ENCODE measurements at places on chromosomes 13 and 19.

DNA sequence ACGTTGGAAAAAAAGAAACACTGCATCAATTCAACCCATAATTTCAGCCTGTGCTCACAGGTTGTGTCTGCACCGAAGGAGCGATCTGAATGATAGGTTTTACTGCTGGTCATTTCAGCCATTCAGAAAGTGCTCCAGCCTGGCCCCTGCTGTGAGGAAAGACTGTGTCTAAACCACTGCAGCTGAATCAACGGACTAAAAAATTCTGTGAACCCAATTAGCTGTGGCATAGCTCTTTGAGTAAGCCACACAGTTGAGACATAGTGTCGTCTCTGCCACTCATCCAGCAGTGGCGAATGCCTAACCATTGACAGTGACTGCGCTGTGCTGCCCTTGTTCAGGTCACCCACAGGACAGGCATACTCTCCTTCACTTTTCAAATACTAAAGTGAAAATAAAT is 179.8 kb downstream of the COG6 start:
- no peak for DNase-seq

DNA sequence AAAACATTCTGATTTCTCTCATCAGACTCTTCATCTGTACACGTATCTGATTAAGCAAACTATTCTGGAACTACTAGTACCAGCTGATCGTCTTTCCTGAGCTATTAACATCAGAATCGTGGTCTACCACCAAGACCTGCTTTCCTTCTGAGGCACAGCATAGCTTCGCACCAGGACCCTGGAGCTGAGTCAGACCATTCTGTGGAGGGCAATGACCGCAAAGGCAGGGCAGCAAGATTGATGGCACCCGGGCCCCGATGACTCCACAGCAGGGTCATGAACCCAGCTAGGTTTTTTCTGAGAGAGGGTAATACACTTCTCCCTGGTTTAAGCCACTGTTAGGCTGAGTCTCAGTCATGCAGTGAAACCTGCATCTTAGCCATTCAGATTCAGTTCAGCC is 158.7 kb upstream of the GPR12 start:
- no peak for DNase-seq

DNA sequence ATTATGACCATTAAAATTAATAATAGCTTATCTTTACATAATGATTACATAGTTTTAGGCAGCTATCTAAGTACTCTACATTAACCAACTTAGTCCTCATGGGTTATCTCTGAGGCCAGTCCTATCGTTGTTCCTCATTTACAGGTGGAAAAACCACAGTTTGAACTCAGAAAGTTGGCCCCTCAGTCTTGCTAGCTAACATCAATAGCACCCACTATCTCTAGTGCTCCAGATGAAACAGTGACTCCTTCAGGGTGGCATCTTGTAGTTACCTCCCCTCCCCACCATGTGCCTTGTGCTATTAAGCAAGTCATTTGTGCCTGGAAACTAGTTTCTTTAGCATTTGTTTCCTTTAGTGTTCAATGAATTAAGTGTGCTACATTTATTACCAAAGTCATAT is 1086.7 kb downstream of the EFNB2 start:
- no peak for DNase-seq

DNA sequence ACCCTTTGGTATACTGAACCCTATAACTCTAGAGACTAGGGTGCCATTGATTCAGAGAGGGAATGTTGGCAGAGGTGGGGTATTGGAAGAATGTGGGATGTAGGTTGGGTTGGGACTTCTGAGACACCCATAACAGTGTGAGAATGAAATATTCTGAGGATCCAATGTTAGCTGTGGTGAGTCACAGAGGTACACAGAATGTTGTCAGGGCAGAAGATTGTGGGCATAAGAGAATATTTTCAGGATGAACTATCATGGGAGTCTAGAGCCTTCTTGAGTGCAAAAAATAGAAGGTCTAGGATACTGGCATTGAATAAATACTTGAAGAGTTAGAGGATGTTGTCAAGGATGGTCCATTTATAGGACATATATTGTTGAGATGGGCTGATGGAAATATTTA is 9.0 kb downstream of the KLK13 start:
- no peak for DNase-seq

- DNase-seq = no peak
These were observed 5.7 kb downstream of the COL5A3 start for GRCh38 chr19:10004617-10005016.

DNA sequence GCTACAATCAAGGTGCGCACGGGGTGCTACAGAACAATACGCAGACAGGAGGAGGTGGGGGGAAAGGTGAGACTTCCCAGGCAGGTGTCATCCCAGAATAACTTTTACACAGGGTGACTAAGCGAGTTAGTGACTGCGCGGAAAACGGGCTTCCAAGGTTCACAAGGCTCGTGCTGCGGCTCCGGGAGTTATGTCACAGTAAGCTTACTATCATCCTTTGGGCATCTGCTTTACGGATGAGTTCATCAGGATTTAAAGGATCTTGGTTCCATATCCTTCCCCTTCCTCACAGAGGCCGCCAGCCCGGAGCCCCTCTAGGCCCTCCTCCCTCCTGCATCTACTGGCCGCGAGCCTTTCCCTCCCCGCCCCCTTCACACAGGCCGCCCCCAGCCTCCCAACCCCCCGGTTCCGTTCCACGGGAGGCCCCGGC is 474 bp upstream of the IFT88 start:
- DNase-seq = peak; percentile 72

- DNase-seq = peak; percentile 53
These were observed 8.0 kb downstream of the ATP4A start for GRCh38 chr19:35555301-35556005.

GRCh38 chr13:33846303-33847062 is 28.5 kb downstream of the RFC3 start:
- DNase-seq = no peak

DNA sequence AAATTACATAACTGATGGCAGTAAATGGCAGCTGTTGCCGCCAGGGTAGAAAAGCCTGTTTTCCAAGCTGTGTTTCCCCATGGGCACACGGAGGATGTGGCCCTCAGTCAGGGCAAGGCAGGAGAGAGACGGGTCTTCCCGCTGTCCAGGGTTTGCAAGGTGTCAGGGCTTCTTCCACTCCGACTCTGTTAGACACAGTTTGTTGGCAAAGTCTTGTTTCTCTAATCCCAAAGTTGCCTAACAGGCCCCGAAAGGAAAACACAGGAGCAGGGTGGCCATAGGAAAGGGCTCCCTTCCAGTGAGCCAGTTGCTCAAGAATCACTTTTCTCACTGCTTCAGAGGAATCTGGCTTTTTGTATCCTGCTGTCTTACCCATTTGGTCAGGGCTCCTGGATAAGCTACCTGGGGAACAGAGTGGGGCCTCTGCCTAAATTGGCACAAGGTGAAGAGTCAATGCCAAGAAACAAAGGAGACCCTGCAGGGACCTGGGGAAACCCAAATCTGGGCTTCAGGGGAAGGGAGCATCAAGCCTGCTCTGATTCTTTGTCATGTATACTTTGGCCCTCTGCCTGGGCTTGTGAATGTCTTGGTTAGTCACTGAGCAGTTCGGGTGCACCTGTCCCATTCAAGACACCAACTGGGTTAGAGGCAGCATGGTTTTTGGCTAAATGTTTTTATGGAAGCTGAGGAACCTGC is 29.0 kb upstream of the CXCL17 start:
- peak; percentile 52 for DNase-seq

- no peak for DNase-seq
These were observed 511.4 kb upstream of the KLF12 start for GRCh38 chr13:74645586-74645985.

DNA sequence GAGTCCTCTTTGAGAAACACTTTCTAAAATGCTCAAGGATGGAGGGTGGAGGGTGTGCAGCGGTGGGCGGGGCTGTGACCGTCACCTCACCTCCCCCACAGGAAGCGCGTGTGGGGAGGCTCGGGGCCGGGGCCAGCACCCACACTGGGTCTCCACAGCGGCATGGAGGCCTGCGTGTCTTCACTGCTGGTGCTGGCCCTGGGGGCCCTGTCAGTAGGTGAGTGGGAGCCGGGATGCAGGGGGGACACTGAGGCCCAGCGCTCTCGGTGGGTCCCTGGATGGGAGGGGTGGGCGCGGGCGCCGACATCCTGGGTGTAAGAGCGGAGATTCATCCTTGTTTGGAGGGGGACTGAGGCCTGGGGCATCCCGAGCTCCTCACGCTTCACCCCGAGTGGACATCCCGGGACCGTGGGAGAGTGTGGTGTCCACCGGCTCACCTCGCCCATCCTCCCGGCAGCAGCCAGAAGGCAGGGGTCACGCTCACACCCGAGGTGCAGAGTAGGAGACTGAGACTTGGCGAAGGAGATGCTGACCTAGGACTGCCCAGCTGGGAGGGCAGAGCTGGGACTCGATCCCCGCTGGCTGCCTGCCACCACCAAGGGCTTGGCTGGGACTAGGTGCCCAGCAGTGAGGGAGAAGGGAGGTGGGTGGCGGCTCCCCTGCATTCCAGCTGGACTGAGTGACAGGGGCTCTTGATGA is at the start of gene GZMM:
Gene GZMM (plus strand): TSS at position 144 of the 699 bp plus-strand sequence. CDS start 19 bp downstream, at position 163.
- DNase-seq = no peak

GRCh38 chr19:46288896-46289588 is 7.8 kb upstream of the HIF3A start:
- peak; percentile 97 for DNase-seq
